ENCODE measurements at places on chromosomes 12 and 14. TPM values are rescaled to one million over a fixed set of nuclear protein-coding genes. Genes with fewer than 3 reads are reported as not detected.

DNA sequence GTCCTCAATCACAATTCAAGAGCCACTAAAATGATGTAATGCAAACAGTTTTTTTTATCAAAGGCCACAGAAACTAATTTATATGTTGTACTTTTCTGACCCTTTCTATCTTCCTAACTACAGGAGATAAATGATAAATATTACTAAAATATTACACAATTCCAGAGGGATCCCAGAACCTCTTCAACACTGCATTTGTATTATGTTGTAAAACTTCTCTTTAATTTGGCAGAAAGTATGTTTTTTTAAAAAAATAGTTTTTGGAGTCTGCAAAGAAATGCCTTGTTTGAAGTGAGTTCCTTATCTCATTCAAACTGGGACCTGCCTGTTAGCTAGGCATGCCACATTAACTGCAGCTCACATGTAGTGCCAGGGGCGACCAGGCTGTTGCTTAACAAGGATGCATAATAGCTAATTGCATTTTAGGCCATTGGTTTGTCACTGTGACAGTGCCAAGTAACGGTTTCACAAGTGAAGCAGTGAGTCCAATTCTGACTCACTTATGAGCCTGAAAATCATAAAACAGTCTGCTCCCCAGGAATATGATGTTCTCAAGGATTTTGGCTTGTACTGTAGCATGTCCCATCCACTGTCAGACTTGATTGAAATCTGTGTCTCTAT is 266.9 kb downstream of the KTN1 start:
- H3K4me1 ChIP-seq, result no peaks in the 10 kb centered on the region
- no peaks in the 10 kb centered on the region for H3K36me3 ChIP-seq
- H3K4me3 ChIP-seq, result no peak overlapping the region
- DNase-seq, result no peak
- no peaks in the 10 kb centered on the region for H3K27me3 ChIP-seq

DNA sequence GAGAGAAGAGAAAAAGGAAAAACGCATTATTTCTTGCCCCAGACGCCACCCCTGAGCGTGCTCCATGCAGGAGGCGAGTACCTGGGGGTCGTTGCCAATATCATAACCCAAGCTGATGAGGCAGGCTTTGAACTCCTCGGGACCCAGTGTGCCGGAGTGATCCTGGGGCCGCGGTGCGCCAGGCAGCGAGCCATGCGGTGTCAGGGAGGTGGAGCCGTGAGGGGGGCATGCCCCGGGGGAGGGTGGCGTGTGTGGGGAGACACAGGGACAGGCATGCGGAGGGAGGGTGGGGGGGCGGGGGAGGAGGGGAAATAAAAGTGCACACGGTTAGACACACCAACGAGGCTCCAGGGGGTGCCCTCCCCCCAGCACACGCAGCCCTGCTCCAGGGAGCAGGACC is 86.0 kb upstream of the ZFP36L1 start:
- H3K27me3 ChIP-seq, result no peaks in the 10 kb centered on the region
- H3K4me3 ChIP-seq, result no peak overlapping the region
- H3K36me3 ChIP-seq, result peaks cover 32% of the 10 kb centered on the region
- no peak for DNase-seq
- no peaks in the 10 kb centered on the region for H3K4me1 ChIP-seq

DNA sequence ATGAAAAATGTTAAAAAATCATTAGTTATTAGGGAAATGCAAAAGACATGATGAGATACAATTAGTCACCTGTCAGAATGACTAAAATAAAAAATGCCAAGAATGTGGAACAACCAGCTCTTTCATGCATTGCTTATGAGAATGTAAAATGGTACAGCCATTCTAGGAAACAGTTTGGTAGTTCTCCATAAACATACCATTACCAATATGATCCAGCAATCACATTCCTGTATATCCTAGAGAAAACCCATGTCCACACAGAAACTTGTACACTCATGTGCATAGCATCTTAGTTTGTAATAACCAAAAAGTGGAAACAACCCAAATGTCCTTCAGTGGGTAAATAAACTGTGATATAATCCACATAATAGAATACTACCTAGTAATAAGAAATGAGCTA is 245.7 kb downstream of the FUT8 start:
- H3K4me1 ChIP-seq, result no peaks in the 10 kb centered on the region
- DNase-seq, result no peak
- H3K27ac ChIP-seq, result no peak overlapping the region
- no peaks in the 10 kb centered on the region for H3K36me3 ChIP-seq
- no peaks in the 10 kb centered on the region for H3K27me3 ChIP-seq
- H3K4me3 ChIP-seq, result no peak overlapping the region

- no peaks in the 10 kb centered on the region for H3K27me3 ChIP-seq
- H3K4me3 ChIP-seq, result no peak overlapping the region
- no peak for DNase-seq
- no peaks in the 10 kb centered on the region for H3K36me3 ChIP-seq
- H3K4me1 ChIP-seq, result peaks cover 11% of the 10 kb centered on the region
Observed at GRCh38 chr12:63841011-63841410, 3.5 kb upstream of the SRGAP1 start.

GRCh38 chr14:58078471-58078870 is 73.5 kb downstream of the ARMH4 start:
- H3K4me3 ChIP-seq, result no peak overlapping the region
- peaks cover 3% of the 10 kb centered on the region for H3K27me3 ChIP-seq
- DNase-seq, result no peak

DNA sequence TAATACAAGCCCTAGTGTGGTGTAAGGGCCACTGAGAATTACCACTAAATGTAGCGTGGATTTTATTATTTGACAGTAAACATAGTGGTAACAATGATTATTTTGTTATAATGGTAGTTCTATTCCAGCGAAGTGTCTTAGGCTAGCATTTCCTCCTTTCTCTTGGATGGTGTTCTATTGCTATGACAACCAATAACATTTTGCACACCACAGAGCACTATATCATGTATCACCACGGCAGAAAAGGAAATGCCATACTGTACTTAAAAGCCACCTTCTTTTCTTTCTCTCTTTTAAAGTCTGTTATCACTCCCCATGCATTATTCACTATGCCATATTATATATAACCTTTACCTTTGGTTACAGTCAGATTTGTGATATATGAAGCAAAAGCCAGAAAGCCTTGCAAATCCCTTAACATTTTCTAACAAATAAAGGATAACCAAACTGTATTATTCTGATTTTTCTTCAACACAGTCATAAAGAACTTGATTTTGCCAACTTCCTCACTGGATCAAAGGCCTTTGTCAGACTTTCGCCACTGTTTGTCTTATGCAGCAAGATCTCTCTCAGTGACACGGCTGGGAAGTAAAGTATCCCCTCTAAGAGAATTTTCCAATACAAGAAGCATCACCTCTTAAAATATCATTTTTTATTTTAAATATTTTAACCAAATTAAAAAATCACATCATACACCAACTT is 195.8 kb downstream of the FOXN3 start:
- H3K27ac ChIP-seq, result peak overlapping the region; percentile 28
- peaks cover 20% of the 10 kb centered on the region for H3K4me1 ChIP-seq
- H3K27me3 ChIP-seq, result no peaks in the 10 kb centered on the region
- DNase-seq, result no peak

DNA sequence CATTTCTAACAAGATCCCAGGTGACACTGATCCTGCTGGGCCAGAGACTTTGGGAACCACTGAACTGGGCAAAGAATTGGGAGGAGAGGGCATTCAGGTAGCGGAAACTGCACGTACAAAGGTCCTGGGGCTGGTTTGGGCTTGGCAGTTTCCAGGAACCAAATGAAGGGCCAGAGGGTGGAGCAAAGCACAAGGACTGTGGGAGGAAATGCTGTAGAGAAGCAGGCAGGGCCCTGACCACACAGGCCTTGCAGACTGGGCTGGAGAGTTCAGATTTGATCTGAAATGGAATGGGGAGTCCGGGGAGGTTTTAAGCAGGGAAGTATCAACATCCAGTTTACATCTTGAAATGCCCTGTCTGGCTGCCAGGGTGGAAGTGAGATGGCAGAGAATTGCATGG is 195.1 kb downstream of the PHETA1 start:
- peaks cover 46% of the 10 kb centered on the region for H3K27me3 ChIP-seq
- no peak overlapping the region for H3K27ac ChIP-seq
- no peaks in the 10 kb centered on the region for H3K4me1 ChIP-seq
- H3K36me3 ChIP-seq, result no peaks in the 10 kb centered on the region
- no peak overlapping the region for H3K4me3 ChIP-seq

GRCh38 chr14:70664698-70665447 is 23.2 kb downstream of the TTC9 start:
- DNase-seq, result no peak
- peaks cover 57% of the 10 kb centered on the region for H3K4me1 ChIP-seq
- peak overlapping the region; percentile 2 for H3K4me3 ChIP-seq
- no peaks in the 10 kb centered on the region for H3K27me3 ChIP-seq

- no peaks in the 10 kb centered on the region for H3K36me3 ChIP-seq
- H3K4me1 ChIP-seq, result peaks cover 15% of the 10 kb centered on the region
- no peak overlapping the region for H3K4me3 ChIP-seq
- H3K27ac ChIP-seq, result no peak overlapping the region
Observed at GRCh38 chr12:104369708-104370107, 66.2 kb downstream of the EID3 start.

- no peak overlapping the region for H3K27ac ChIP-seq
- peaks cover 52% of the 10 kb centered on the region for H3K36me3 ChIP-seq
- no peak overlapping the region for H3K4me3 ChIP-seq
- no peak for DNase-seq
- no peaks in the 10 kb centered on the region for H3K4me1 ChIP-seq
Observed at GRCh38 chr12:110543252-110543959, 39.7 kb downstream of the PPTC7 start.

DNA sequence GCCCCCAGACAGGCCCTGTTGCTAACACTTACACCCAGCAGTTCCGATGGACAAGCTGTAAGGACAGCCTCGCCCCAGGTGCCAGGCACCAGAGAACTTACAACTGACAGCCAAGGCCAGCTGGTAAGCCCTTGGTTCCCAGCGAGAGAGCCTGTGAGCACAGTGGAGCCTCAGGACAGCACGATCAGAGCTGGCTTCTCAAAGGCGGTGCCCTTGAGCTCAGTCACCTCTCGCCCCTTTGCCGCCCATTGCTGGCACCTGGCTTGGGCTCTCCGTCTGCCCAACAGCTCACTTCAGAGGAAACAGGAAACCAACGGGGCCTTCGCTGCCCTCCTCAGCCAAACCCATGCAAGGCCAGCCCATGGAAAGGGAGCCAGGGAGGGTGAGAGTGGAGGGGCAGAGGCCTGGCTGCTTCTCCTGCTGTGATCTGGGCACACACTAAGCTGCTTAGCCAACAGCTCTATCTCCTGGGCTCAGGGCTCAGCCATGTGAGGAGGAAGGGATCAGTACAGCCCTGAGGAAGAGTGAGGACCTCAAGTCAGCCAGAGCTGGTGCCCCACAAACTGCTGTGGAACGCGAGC is 98.5 kb downstream of the SINHCAF start:
- DNase-seq, result no peak
- H3K27me3 ChIP-seq, result peaks cover 10% of the 10 kb centered on the region
- H3K4me1 ChIP-seq, result no peaks in the 10 kb centered on the region
- no peak overlapping the region for H3K27ac ChIP-seq
- H3K36me3 ChIP-seq, result no peaks in the 10 kb centered on the region

- H3K27ac ChIP-seq, result no peak overlapping the region
- no peak overlapping the region for H3K4me3 ChIP-seq
- H3K4me1 ChIP-seq, result no peaks in the 10 kb centered on the region
- H3K27me3 ChIP-seq, result no peaks in the 10 kb centered on the region
- H3K36me3 ChIP-seq, result no peaks in the 10 kb centered on the region
Observed at GRCh38 chr12:90428881-90429280, 526.1 kb downstream of the CCER1 start.

DNA sequence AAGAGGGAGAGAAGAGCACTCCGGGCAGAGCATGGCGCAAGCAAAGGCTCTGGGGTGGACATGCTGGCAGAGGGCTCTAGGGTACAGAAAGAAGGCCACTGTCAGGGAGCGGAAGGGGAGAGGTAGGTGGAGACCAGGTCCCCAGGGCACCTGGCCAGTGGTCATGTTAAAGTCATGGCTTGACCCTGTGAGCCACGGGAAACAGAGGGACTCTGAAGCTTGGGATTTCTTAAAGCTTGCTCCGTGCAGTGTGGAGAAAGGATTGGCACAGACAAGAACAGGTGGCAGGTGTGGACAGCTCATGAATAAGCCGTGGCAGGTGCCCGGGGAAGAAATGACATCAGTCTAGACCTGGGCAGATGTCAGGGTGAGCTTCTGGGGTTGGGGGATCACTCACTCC is 413.8 kb downstream of the BCL11B start:
- no peak for DNase-seq

GRCh38 chr12:117661471-117661870 is 300.0 kb upstream of the NOS1 start:
- no peak overlapping the region for H3K4me3 ChIP-seq
- H3K27me3 ChIP-seq, result no peaks in the 10 kb centered on the region
- no peaks in the 10 kb centered on the region for H3K36me3 ChIP-seq
- no peaks in the 10 kb centered on the region for H3K4me1 ChIP-seq

- no peaks in the 10 kb centered on the region for H3K4me1 ChIP-seq
- no peak for DNase-seq
- H3K27ac ChIP-seq, result no peak overlapping the region
- no peaks in the 10 kb centered on the region for H3K27me3 ChIP-seq
- H3K36me3 ChIP-seq, result no peaks in the 10 kb centered on the region
- no peak overlapping the region for H3K4me3 ChIP-seq
Observed at GRCh38 chr12:67352682-67353081, 83.5 kb downstream of the CAND1 start.

- H3K36me3 ChIP-seq, result no peaks in the 10 kb centered on the region
- DNase-seq, result peak; percentile 11
- H3K4me3 ChIP-seq, result no peak overlapping the region
- no peaks in the 10 kb centered on the region for H3K27me3 ChIP-seq
- H3K4me1 ChIP-seq, result no peaks in the 10 kb centered on the region
Observed at GRCh38 chr12:5796171-5796958, 148.7 kb downstream of the ANO2 start.

The ACVRL1 gene
- total RNA-seq, result 0.16 TPM

The FAM177A1 gene
- total RNA-seq, result 141 TPM

The BBOF1 gene
- 3.1 TPM for total RNA-seq

The PLXNC1 gene
- total RNA-seq, result 23.9 TPM

The SLC10A1 gene
- total RNA-seq, result not detected

The TSPAN9 gene
- 1.1 TPM for total RNA-seq

The MYL2 gene
- not detected for total RNA-seq

The PPM1H gene
- 0.42 TPM for total RNA-seq

The DIO2 gene
- not detected for total RNA-seq

The SLCO1B1 gene
- total RNA-seq, result not detected
